ENCODE measurements at places on chromosomes 1 and 21.

DNA sequence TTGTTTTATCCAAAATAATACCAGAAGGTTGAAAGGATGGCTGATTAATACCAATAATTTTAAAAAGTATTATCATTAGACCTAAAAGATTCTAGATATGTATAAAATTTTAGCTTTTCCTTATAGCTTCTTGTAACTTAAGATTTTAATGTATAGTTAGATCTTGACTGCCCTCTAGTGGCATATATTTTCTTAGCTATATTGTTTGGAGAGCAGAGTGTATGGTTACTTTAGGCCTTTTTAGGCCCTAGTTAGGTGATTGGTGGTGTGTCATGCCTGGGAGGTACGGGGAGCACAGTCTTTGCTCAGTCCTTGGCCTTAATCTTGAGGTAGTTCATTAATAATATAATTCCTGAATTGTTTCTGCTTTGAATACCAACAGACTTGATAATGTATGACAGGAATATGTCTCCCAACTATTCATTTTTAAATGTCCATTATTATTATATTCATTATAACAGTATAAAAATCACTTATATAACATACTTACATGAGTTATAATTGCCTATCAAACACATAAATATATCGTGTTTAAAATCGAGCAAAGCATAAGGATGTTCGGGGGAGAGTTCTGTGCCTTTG is 328.4 kb downstream of the ZP4 start:
- DNase-seq, result peak; percentile 9

DNA sequence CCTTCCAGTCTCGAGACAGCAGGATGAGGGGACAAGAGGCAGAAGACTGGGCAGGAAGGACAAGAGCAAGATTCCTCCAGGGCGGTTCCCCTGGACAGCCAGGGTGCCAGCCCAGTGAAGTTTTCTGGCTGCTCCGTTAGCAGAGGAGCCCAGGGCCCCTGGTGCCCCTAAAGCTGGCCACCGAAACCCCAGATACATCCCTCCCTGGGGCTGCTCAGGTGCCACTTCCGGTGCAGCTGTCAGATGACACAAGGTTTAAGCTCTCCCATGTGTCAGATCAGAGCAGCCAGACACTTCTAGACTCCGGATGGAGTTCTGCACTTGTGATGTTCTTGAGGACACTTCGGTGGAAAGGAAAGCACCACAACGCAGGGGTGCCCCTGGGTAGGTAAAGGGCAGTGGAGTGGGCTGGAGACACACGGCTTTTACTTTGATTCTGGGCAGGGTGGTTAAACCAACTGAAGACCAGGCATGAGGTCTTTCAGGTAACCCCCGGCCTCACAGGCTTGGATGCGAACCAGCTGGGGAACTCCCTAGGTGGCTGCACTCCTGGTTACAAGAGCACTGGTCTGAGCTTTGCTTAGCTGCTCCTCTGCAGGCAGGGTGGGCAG is 85.7 kb downstream of the ITPKB start:
- no peak for DNase-seq

DNA sequence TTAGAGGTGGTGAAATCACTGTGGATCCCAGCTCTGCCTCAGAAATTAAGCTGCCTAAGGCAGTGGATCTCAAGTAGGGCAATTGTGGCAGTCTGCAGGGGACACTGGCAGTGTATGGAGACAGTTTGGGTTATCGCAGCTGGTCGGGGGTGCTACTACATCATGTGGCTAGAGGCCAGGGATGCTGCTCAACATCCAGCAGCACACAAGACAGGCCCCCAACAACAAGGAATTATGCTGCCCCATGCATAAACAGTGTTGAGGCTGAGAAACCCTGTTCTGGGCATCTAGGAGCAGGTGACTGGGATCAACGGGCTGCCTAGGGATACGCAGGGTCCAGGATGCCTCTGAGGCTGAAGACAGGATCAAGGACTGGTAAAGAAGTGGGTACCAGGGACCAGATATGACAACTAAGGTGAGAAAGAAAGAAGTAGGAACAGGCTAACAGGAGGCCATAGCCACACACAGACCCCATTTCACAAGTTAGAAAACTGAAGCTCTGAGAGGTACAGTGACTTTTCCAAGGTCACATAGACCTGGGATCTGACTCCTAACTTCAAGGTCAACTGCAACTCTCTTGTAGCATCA is 8.7 kb downstream of the BATF3 start:
- DNase-seq, result no peak

DNA sequence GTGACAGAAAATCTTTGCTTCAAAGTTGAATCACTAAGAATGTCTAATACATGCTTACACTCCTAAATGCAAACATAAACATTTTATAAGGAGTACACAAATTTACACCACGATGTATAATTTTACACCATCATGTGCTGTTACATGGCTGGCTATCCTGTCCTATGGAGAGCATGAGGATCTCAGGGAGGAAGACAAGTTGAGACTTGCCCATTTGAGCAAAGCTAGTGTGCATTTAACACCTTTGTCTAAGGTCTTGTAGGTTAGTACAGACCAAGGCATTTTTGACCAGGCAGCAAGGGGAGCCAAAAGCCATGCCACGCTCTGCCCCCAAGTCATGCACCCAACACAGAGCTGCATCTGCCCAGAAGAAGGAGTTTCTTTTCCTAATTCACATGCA is 14.5 kb upstream of the COG2 start:
- DNase-seq, result peak; percentile 41

- no peak for DNase-seq
Observed at GRCh38 chr1:182952677-182953444, at the start of gene SHCBP1L. Gene SHCBP1L (minus strand): TSS chr1:182953166. CDS start chr1:182953133, 33 bp downstream.

DNA sequence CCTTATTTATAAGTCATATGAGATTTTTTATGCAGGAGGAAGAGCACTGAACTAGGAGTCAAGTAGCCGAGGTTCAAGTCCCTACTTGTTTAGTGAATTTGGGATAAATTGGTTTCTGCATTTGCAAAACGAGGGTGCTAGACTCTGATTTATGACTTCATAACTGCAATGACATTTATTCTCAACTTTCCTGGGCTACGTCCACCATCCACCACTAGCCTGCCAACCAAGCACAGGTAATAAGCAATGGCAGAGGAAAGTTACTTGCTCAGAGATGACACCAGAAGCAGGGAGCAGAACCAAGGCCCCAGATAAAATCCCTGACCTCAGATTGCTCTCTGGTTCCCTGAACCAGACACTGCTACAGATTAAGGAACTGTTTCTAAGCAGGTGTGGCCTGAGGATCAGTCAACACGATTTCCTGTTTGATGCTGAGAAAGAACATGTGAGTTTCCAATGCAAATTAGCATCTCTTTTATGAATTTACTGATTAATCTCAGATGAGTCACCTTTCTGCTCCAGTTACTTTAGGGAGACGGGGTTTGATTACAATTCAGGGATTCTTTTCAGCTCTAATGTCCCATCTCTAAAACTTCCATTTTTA is 52.7 kb downstream of the PLPP3 start:
- no peak for DNase-seq

- DNase-seq, result no peak
Observed at GRCh38 chr1:74508449-74508848, 4.0 kb downstream of the LRRC53 start.

GRCh38 chr1:30810416-30811080 is 53.0 kb upstream of the LAPTM5 start:
- DNase-seq, result no peak

- no peak for DNase-seq
Observed at GRCh38 chr1:55252942-55253589, 37.9 kb upstream of the USP24 start.

DNA sequence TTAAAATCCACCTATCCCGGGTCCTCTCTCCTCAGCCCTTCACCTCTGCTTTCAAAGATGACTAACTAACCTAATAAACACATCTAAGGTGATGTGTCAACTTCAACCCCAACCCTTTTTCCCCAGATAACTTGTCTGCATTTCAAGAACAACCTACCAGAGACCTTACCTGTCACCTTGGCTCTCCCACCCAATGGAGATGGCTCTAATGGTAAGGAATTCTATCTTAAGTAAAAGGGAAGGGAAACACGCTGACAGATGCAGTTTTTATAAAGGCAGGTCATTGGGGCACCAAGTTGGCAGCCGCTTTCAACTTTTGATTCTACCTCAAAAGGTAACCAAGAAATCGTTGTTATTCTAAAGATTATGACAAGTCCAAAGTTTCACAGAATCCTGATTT is 37.6 kb downstream of the MRPL39 start:
- DNase-seq, result no peak

- DNase-seq, result no peak
Observed at GRCh38 chr1:18137759-18138345, 30.3 kb downstream of the IGSF21 start.

- no peak for DNase-seq
Observed at GRCh38 chr1:89273324-89273778, 691 bp upstream of the GBP5 start.

DNA sequence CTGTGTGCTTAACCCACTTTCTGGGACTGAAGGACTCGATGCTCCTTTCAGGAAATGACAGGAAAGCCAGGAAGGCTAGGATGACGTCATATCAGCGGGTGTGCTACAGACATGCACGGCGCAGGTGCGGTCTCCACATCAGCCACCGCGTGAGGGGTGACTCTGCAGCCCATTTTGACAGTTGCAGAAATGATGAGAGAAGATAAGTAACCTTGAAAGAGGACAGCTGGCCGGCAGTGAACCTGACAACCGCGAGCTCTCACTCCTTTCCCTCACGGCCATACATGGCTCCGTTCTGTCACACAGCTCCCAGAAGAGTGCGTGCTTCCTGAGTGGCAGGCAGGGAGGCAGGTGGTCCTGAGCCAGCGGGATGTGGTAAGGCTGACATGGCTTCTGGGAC is 1.7 kb upstream of the KRTAP10-5 start:
- no peak for DNase-seq

DNA sequence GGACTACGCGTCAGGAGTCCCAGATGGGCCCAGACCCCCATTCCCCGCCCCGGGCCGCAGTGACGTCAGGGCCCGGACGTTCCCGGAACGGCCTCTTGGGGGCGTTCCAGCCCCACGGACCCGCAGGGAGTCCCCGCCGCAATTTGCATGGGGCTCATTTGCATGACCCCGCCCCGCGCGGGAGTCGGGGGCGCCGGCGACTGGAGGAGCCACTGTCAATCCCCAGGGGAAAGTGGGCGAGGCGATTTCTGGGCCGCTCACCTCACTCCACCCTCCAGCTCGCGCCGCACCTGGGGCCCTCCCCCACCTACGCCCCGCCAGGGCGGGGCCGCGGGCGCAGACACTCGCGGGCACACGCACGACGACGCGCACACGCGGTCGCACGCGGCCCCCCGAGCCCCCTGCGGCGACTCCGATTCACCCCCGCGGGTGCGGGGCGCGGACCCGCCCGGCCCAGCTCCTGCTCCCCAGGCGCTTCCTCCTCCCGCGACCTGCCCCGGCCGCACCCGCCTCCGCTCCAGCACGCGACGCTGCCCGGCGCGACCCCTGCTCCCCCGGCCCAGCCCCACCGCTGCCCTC is 13.2 kb downstream of the AGRN start:
- peak; percentile 92 for DNase-seq

DNA sequence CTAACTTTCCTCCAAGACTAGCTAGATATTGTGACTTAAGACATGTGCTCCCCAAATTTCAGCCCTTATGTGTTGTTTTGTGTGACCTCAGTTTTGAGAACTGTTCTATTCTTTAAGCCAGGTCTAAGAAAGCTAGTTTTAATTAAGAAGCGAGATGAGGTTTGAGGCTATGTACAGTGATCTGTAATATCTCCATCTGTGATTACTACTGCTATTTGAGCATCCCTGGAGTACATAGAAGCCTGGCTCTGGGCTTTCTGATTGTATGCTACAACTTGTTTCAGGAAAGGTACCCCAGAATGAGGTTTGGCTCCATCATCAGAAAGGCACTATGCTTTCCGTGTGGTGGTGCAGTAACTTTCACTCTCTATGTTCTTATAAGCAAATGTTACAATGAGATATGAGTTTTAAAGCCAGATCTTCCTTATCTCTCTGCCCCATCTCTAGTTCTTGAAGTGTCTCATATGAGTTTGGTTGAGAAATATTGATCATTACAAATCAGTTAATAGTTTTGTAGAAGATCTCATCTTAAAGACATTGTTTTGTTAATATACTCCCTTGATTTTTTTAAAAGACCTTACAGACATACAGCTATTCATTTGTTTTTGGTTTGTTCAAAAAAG is 605 bp downstream of the RGS4 start:
- no peak for DNase-seq

- no peak for DNase-seq
Observed at GRCh38 chr21:43632373-43632905, 26.8 kb downstream of the HSF2BP start.

GRCh38 chr1:18926315-18927081 is 24.1 kb upstream of the ALDH4A1 start:
- DNase-seq, result no peak

- peak; percentile 6 for DNase-seq
Observed at GRCh38 chr1:164726235-164726634, 167.3 kb downstream of the PBX1 start.

DNA sequence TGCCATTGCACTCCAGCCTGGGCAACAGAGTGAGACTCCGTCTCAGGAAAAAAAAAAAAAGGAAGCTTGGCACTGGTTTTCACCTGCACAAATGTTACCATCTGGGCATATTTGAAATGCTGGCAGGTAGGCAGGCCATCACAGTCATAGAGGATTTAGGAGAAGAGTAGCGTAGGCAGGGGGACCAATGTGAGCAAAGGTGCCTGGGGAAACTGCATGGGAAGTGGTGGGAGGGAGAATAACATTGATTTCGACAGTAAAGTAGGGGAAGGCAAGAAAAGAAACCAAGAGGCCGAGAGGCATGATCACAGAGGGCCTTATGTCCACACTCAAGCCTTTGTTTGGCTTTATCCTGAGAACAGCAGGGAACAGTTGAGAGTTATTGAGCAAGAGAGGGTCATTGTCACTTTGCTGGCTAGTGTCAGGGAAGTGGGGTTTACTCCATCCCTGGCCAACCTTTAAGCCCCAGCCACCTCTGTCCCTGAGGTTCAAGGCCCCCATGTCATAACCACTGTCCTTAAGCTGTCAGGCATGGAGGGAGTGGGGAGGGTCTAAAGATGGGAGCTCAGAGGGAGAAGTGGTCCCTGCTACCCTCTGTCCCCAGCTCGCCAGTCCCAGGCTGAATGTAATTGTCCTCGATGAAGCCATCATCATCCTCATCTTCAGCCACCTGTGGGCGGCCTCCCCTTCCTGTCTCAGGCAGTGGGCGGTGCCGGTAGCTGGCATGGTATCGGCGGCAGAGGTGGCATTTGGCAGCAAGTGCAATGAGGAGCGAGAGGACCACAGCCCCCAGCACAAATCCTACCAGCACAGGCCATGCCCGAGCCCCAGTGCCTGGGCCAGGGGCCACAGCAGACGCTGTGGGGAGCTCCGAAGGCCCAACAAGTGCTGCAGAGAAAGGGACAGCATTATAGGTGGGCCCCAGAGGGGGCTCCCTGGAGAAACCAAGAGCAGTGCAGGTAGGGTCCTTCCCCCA is 2.9 kb downstream of the C1orf210 start:
- DNase-seq, result no peak

- no peak for DNase-seq
Observed at GRCh38 chr1:236673289-236673919, 12.9 kb upstream of the ACTN2 start.

DNA sequence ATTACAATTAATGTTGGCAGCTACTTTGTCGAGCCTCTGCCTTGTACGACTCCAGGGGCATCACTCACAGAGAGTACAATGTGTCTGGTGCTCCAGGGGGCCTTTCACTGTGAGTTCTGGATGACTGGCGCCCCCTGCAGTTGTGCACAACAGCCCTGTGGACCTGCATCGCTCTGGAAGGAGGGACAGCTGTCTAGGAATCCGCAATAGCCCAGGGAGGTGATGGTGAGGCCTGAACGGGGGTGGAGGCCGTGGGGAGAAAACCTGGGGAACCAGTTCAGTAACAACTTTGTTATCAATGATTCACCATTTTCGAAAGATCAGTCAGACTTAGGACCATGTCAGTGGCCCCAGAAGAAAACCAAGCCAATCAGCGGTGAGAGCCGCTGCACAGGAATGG is 189.1 kb downstream of the KAZN start:
- DNase-seq, result no peak

- DNase-seq, result peak; percentile 86
Observed at GRCh38 chr1:68103011-68103545, 52.7 kb upstream of the DIRAS3 start.

Data from NCI-H1417 (cell line).